Foreskin fibroblast (primary cell): ENCODE measurements at places on chromosomes 4 and X.
A peak's percentile ranks its signal among the peaks of the same experiment; 100 is the strongest.

DNA sequence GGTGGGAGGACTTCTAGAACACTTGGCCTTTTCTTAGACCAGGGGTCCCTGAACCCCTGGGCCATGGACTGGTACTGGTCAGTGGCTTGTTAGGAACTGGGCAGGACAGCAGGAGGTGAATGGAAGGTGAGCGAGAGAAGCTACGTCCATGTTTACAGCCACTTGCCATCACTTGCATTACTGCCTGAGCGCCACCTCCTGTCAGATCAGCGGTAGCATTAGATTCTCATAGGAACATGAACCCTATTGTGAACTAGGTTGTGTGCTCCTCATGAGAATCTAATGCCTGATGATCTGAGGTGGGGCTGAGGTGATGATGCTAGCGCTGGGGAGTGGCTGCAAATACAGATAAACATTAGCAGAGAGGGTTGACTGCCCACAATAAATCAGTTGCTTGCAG lies 100.9 kb upstream of the IGFBP7 start:
- no peak for DNase-seq

- no peak for DNase-seq
Observed at GRCh38 chr4:136796953-136797352, 735.3 kb downstream of the PCDH18 start.

GRCh38 chr4:35087218-35087617 lies 1157.1 kb downstream of the ARAP2 start:
- no peak for DNase-seq

DNA sequence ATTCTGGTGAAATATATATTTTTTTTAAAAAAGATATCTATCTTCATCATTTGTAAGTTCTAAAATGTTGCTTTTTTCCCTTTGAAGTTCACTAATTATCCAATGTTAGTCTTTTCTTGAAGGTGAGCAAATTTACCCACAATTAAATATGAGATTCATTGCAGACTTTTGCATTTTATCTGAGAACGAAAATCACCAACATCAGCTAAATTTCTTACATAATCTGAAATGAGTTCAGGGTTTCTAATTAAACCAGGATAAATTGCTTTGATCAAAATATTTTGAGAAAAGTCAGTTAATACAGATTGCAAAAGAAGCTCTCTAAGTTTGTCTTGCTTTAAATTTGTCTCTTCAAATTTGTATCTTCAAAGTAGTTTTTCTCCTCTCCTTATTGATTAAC lies 486.4 kb upstream of the FSTL5 start:
- DNase-seq = no peak

GRCh38 chrX:15834827-15835595 lies 19.6 kb downstream of the AP1S2 start:
- peak; percentile 4 for DNase-seq

DNA sequence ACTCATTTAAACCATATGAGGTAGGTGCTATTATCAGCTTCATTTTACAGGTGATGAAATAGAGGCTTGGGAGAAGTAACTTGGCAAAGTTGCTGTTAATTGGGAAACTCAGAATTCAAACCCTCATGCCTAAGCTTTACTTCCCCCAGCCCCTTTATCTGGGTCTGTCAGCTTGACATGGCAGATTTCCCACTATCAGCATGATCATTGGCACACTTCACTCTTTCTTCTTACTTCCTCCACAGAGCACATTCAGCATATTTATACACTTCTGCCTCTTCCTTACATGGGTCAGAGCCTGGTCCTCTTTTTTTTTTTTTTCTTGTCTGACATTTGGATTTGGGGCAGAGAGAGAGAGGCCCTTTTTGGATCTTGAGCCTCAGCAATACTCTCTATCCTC lies 56.5 kb upstream of the ARX start:
- DNase-seq = no peak

DNA sequence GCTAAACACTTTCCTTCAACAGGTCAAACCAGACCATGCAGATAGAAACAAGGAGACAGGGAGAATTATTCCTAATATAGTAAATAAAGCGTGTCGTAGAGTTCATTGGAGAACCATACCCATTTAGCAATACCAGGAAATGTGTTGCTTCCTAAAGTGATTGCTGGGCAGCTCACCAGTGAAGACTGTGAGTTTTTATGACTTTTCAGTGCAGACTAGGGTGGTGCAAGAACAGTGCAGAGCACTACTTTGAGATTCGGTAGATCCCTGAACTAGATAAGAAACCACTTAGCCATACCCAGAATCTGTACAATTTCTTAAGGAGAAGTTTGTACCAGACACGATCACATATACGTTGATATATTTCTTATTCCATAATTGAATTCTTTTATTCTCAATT lies 87.4 kb downstream of the EMCN start:
- no peak for DNase-seq

DNA sequence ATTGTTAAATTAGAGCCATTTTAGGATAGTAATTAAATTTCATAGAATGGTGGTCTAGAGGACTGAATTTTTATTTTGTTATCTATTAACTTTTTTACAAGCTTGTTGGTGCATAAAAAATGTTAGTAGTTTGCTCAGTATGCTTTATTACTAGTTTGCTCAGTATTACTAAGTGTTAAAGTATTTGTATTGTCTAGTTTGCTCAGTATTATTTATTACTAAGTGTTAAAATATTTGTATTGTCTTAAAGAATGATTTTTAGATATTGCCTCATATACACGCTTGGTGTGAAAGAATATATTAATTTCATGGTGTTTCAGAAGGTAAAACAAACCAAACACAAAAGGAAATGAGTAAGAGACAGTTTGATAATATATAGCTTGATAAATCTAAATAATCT lies 268.4 kb upstream of the MAGEB18 start:
- DNase-seq = no peak

- DNase-seq = no peak
Observed at GRCh38 chrX:12378253-12378652, 240.0 kb downstream of the FRMPD4 start.

DNA sequence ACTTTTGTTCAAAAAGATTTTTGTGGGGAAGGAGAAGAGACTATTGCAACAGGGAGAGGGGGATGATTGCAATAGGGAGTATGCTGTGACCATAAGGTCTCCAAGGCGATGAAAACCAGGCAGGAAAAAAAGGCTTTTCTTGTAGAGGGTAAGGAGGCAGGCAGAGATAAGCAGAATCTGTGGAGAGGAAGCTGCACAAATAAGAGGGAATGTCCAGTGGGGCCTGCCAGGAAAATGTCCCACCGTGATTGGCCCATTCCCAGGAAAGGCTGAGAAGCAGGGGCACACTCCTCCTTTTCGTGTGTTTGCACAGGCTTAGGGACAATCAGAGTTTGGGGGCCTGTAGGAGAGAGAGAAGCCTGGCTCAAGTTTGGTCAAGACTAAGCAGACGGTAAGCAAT lies 29.1 kb downstream of the SPACA5 start:
- no peak for DNase-seq

GRCh38 chr4:67685532-67685859 lies 15.5 kb downstream of the UBA6 start:
- no peak for DNase-seq

GRCh38 chr4:48345542-48345941 lies 4.2 kb downstream of the SLAIN2 start:
- no peak for DNase-seq

DNA sequence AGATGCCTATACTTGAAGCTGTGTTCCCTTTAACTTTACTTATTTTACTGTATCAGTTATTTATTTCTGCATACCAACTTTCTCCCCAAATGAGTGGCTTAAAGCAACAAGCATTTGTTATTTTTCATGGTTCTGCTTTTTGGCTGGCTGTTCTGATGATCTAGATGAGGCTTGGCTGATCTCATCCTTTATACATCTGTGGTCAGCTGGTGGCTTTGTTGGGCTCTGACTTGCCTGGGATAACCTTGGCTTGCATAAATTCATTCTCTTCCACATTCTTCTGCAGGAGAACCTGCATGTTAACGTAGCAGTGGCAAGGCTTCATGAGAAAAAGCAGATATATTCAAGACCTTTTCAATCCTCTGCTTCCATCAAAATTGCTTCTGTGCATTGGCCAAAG lies 1317.6 kb downstream of the ADGRL3 start:
- DNase-seq = no peak
